ENCODE measurements at places on chromosomes 2 and 18. TPM values are rescaled to one million over a fixed set of nuclear protein-coding genes. Genes with fewer than 3 reads are reported as not detected.

Gene CAPN14
- total RNA-seq: 0.13 TPM

Gene SOCS6
- total RNA-seq: 23.7 TPM

Gene FBXO36
- 3.6 TPM for total RNA-seq

Gene SLC39A6
- 28.2 TPM for total RNA-seq

Gene STARD6
- 0.54 TPM for total RNA-seq

Gene HOXD9
- total RNA-seq: 0.56 TPM

Gene CNGA3
- 0.10 TPM for total RNA-seq

Data from endothelial cell (in vitro differentiated cells).